ENCODE measurements at places on chromosomes 12 and 14.

- no peak for DNase-seq
These were observed 36.8 kb upstream of the SCAF11 start for GRCh38 chr12:46027172-46027571.

DNA sequence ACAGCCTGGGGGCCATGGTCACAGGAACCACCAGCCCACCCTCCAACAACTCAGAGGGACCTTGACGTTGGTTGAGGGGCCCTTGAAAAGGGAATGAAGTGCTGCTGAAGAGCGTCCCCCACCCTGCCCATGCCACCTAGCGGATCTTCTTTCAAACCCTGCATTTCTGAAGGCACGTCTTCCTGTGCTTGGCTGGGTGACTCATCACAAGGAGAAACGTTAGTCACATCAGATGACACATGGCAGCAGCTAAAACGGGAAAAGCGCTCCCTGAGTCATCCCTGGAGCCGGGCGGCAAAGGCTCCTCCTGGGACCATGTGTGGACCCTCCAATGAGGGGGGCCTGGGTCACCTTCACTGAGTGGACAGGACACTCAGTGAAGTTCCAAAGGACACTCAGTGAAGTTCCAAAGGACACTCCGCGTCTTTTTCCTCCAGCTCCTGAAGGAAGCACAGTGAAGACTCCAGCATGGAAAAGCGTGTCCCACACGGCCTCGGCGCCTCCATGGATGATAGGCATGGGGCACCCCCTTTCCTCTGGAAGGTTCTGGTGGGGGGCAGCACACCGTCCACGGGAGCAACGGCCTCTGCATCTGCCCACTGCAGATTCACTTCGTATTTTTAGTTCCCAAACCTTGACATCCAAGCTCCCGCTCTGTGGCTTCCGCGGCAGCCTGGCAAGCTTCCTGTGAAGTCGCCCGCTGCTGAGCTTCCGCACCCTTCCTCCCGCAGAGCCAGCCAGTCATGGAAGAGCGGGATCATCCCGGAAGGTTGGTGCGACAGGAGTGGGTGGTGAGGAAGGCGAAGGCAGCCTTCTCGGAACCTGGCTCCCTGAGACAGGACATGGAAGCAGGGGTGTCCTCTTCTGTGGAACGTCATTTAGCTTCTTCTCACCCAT, 383.4 kb downstream of the VRK1 start:
- no peak for DNase-seq

DNA sequence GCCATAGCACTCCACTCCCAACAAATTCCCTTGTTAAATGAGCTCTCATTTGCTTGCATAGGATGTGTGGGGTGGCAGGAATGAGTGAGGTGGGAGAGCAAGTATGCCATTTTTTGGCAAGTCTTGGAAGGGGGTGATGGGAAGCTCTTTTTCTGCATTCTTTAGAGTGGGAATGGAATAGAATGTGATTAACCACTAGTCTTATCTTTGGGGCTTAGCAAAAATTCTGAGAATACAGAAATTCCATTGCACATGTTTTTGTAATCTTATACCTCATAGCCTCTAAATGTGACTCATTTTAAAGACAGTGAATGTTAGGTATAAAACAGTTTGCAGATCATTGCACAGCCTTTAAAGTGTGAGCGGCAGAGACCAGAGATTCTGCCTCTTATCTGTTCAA, 28.4 kb upstream of the NEDD1 start:
- no peak for DNase-seq

- no peak for DNase-seq
These were observed 191.2 kb upstream of the GARIN2 start for GRCh38 chr14:66998013-66998412.

Data from activated naive CD4-positive, alpha-beta T cell (primary cell).